Tibial nerve (tissue), 4 donors: ENCODE measurements at places on chromosomes 7 and 10. TPM values are rescaled to one million over a fixed set of nuclear protein-coding genes. Genes with fewer than 3 reads are reported as not detected.

TAS2R41 gene
- not detected for total RNA-seq

CAMK2G gene
- 42.8 TPM for total RNA-seq

LOXL4 gene
- total RNA-seq = 8.6 TPM

LBX1 gene
- total RNA-seq = 0.60 TPM

COBL gene
- 8.2 TPM for total RNA-seq

FAM25A gene
- not detected for total RNA-seq

PLCE1 gene
- total RNA-seq = 16.5 TPM

- no peak for DNase-seq
Observed at GRCh38 chr7:149772956-149773434, 393 bp downstream of the ZNF467 start.

GRCh38 chr7:80312139-80312661 lies 177.6 kb downstream of the GNAI1 start:
- DNase-seq = no peak

GRCh38 chr10:4545062-4545461 lies 280.9 kb upstream of the AKR1E2 start:
- DNase-seq = no peak

DNA sequence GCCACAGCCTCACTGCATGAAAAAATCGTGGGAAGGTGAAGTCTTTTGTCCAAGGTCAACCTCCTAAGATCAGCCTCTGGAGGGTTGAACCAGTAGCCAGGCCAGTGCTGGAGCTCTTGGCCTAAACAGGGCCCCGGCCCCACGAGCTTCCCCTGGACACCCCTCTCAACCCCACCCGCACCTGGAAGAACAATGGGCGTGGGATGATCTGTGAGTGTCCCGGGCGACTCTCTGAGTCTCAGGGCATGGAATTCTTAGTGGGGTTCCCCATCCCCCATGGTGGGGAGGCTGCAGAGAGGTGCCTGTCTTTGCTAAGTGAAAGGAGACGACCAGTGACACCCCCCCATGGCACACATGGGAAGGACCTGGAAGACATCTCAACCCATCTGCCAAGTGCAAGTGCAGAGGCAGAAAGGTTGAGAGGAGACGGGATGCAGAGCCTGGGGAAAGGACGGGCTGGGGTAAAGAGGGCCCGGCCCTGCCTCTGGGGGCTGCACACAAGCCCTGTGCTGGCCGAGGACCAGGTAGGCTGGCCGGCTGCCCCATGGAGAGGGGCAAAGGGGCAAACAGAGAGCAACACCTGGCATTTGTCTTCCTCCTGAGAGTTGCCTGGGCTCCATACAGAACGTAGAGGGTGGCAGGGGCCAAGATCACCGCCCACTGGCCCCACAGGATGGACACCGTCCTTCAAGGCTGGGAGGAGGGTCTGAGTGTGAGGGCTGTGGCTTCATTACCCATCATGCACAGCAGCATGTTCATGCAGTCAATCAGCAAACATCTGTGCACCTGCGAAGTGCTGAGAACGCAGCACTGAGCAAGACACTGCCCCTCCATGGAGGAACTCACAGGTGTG lies 163.0 kb upstream of the PPP2R2D start:
- DNase-seq = no peak

DNA sequence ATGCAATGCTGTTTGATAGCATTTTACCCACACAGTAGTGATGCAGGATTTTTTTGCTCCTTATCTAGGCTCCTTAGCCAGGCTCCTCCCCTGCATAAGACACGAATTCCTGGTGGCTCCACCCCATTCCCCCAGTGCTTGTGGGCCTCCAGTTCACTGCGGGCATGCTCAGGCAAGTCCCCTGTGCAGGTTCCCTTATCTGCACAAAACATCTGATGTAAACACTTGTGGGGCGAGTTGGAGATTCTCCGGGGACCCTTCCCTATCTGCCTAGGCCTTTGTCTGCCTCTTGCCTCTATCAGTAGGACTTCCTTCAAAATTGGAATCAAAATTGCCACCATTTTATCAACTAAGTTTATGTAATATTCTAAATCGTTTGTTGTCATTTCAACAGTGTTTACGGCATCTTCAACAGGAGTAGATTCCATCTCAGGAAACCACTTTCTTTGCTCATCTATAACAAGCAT lies 5.4 kb upstream of the STK17A start:
- DNase-seq = no peak

DNA sequence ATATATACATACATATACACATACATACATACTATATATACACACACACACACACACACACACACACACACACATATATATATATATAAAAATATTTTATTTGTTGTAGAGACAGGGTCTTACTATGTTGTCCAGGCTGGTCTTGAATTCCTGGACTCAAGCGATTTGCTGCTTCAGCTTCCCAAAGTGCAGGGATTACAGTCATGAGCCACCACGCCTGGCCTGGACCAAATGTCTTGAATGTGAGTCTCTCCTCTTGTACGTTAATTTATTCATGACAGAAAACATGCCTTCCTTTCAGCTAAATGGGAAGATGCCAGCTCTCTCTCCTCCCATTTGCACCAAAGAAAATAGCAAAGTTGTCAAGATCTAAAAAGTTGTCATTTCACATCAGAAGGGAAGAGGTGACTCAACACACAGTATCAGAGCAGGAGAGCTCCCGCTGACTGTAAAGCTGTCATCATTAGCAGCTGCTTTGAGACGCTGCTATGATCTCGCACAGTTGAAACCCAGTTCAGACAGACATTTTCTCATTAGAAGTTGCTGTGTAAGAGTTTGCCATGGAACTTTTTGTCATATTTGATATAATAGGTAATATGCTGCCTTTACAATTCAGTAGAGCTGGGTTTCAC lies 224.3 kb downstream of the SFMBT2 start:
- no peak for DNase-seq

GRCh38 chr7:106153891-106154449 lies 41.9 kb upstream of the SYPL1 start:
- DNase-seq = peak; percentile 74

- no peak for DNase-seq
Observed at GRCh38 chr7:131159961-131160361, 167.7 kb upstream of the MKLN1 start.

DNA sequence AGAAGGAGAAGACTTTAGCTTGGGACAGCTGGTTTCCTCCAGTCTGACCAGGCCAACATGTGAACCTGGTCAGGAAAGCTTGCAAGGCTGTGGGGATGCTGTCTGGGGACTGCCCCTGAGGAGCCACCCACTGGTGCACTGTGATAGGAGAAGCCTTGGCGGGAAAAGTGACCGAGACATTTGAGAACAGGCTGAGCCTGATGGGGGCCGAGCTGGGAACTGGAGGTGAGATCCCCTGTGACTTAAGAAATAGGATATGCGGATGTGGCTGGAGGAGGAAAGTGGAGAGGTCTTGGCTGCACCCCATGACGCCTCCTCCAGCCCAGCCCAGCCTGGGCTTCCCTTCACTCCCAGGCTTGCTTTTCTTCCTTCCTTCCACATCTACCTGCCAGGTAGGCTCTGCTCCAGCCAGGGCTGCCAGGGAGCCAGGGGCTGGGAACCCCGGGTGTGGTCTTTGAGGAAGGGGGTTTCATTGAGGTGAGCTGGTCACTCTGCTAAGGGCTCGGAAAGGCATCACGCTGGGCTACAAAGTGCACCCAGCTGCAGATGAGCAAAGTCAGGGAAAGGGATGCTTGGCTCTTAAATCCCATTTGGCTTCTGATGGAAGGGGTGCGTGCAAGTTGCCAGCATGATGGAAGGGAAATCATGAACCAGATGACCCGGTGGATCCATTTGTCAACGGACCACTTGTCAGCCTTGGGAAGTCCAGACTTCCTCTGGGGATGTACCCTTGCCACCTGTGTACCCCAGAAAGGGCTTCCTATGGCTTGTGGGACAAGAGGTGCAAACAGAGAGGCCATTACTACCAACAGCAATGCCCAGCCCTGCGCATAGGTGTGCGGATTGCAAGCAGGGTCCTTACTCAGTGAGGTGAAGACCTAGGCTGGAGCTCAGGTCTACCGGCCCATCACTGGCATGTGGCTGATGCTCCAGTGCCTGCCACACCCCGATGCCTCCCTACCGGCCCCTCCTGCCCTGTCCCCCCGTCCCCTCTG lies 66.3 kb downstream of the C10orf143 start:
- DNase-seq = no peak

- DNase-seq = no peak
Observed at GRCh38 chr7:39749177-39749576, 125.8 kb downstream of the RALA start.

GRCh38 chr7:80412842-80413241 lies 99.0 kb downstream of the GNAT3 start:
- no peak for DNase-seq

- no peak for DNase-seq
Observed at GRCh38 chr7:7944619-7945282, 23.8 kb upstream of the GLCCI1 start.

DNA sequence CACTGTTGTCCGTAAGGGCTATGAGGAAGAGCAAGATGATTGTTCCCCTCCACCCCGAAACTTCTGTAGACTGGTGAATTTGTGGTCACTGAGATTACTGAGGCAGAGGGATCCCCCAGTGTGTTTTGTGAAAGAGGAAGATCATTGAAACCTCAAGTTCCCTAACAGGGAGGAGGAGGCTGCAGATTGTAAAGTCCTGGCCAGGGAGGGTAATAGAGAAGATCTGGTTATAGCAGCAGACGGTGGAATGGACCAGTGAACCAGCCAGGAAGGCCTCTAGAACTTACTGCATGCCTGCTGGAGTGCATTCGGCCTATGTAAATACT lies 31.1 kb downstream of the LMTK2 start:
- DNase-seq = no peak

DNA sequence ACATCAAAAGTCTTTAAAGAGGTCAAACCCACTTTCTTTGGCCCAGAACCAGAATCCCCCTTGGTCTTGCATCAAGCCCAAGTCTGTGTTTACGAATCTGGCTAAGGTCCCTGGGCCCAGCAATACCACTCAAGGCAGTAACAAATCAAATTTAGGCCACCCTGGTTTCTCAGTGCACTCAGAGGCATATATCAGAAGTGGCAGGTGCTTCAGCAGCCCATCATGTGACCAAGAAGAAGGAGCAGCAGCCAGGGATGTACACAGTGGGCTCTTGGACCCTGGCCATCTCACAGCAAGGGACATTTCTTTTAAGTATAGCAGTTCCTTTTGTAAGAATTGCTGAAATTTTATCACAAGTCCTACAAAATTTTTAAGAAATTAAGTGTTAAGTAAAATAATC lies 7.3 kb upstream of the SLC25A13 start:
- no peak for DNase-seq

- DNase-seq = no peak
Observed at GRCh38 chr7:78476851-78477405, 678.4 kb downstream of the PHTF2 start.

DNA sequence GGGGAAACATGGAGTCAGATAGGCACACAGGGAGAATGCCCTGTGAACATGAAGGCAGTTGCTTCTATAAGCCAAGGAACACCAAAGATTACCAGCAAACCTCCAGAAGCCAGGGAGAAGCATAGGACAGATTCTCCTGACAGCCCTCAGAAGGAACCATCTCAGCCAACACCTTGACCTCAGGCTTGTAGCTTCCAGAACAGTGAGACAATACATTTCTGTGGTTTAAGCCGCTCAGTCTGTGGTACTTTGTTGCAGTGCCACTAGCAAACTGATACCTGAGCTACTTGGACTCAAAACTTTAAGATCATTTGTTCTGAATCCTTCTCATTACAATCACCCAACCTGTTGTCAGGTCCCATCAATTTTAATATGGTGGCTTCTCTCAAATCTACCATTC lies 31.2 kb downstream of the ABLIM1 start:
- DNase-seq = no peak
